Common myeloid progenitor, CD34-positive (primary cell): ENCODE measurements at places on chromosomes 6 and 20.

GRCh38 chr6:113646701-113647100, 210.4 kb upstream of the MARCKS start:
- no peak for DNase-seq

DNA sequence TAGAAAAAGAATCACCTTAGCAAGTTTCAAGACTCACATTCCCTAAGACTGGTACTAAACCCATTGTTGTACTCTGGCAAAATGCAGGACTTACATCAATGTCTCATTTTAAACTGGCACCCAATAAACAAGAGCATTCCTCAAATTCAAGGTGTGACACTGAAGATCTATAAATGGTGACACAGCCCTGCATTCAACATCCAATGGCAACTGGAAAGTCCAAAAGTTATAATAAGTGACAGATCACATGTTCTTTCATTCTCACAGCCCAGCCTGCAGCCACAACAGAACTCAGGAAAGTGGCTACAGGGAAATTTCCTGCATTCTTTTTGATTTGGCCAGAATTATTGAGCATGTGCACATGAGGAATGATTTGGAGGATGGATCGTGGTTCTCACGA, 57.5 kb downstream of the MBOAT1 start:
- DNase-seq, result no peak

- peak; percentile 92 for DNase-seq
These were observed 159.3 kb upstream of the TNFAIP3 start for GRCh38 chr6:137707590-137708360.

- DNase-seq, result peak; percentile 44
These were observed 62.5 kb downstream of the PYGB start for GRCh38 chr20:25310268-25310920.

DNA sequence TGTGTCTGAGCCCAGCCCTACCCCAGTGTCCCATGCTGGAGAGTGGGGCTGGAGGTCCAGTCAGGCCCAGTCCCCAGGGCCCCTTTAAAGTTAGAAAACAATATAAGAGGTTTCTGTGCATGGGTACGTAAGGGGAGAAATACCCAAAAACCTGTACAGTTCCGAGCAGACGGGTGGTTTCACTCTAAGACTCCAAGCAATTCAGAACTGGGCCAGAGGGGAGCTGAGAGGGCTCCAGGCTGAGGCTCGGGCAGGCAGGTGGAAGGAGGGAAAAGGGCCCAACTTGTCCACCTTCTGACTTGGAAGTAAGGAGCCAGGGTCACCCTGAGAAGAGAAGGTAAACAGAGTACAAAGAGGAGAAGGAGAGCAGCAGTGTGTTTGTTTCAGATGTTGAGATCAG, 296.0 kb downstream of the CDH4 start:
- no peak for DNase-seq

- DNase-seq, result no peak
These were observed 59.5 kb downstream of the PSMG4 start for GRCh38 chr6:3318226-3318625.

DNA sequence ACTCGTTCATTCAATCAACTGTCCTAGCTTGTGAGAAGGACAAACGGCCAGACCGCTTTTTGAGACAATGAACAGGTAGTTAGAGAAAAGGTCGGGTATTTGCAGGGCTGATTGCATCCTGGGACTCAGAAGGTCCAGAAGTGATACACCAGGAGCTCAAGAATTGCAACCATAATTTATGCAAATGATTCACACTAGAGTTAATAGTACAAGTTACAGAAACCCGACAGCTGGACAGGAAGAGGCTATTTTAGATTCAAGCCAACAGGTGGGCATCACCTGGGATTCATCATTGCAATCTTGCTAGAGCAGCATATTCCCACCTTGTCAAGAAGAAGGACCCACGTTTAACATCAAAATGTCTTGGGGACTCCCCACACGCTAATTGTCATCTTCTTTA, 83.5 kb downstream of the TNFAIP3 start:
- no peak for DNase-seq

DNA sequence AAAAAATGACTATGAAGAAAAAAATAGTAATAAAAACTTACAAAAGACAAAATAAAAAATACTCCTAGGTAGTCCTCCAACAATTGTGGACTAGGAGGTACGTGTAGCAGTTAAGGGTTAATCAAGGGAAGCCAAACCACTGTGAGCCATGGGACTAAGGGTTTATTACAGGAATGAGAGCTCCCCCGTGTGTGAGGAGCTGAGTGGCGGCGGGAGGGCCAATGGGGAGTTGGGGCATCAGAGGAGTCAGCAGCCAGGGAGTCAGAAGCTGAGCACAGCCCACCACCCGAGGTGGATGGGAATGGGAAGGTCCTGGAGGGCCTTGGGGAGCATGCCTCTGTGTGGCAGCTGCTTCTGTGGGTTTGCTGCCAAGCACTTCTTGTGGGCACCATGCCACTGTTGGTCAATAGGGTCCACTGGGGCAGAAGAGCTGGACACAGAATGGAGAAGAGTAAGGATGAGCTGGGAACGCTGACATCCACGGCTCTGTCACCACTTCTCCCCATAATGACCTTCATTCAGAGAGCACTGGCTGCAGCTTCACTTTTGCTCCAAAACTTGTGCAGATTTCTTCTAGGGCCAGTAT, 373.3 kb downstream of the CDKAL1 start:
- no peak for DNase-seq

GRCh38 chr6:147752689-147753403, 244.4 kb downstream of the SAMD5 start:
- DNase-seq, result no peak

DNA sequence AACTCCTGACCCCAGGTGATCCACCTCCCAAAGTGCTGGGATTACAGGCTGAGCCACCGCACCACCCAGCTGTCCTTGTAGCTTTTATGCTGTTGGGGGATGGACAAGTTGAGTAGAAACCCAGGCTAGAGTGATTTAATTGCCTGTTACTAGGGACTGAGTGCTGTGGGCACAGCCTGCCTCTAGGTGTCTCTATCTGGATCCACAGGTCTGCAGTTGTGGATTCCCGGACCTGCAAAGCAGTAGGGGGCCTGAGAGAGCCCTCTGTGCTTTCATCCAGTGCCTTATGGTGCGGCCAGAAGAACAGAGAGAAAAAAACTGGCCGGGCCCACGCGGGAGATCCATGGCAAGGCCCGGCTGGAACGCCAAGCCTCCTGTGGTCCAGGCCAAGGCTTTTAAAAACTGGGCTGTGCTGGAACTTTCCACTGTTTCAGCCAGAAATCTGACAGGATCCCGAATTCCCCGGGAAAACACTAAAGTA, 5.2 kb downstream of the SIRPA start:
- DNase-seq, result peak; percentile 82

- no peak for DNase-seq
These were observed 341.6 kb upstream of the JAG1 start for GRCh38 chr20:11015440-11015839.

GRCh38 chr6:85321906-85322305, 128.0 kb upstream of the NT5E start:
- no peak for DNase-seq
